Neural cell (in vitro differentiated cells): ENCODE measurements at places on chromosomes 5 and 9. TPM values are rescaled to one million over a fixed set of nuclear protein-coding genes. Genes with fewer than 3 reads are reported as not detected.

The FOXD4L4 gene
- 0.10 TPM in 1 of 2 replicates, not detected in the other for polyA plus RNA-seq

The SLC25A2 gene
- polyA plus RNA-seq = not detected in 2 replicates

The TGFBR1 gene
- polyA plus RNA-seq = 70.6 and 78.0 TPM in 2 replicates

The TRIM36 gene
- 105 and 122 TPM in 2 replicates for polyA plus RNA-seq

The FOXD4L6 gene
- polyA plus RNA-seq = 0.40 and 2.3 TPM in 2 replicates

The MYOT gene
- polyA plus RNA-seq = not detected in 2 replicates

The MAMDC4 gene
- 13.1 and 23.6 TPM in 2 replicates for polyA plus RNA-seq

The ZNF883 gene
- 6.5 and 7.2 TPM in 2 replicates for polyA plus RNA-seq

The PCDHA1 gene
- polyA plus RNA-seq = 0.28 TPM in 1 of 2 replicates, not detected in the other

The RASEF gene
- polyA plus RNA-seq = 0.12 and 0.18 TPM in 2 replicates

The SPATA31D4 gene
- polyA plus RNA-seq = not detected in 2 replicates

The LURAP1L gene
- polyA plus RNA-seq = 0.59 TPM in 1 of 2 replicates, not detected in the other

The RNF130 gene
- polyA plus RNA-seq = 48.7 and 62.8 TPM in 2 replicates

The ST6GALNAC6 gene
- polyA plus RNA-seq = 44.2 and 59.3 TPM in 2 replicates

The MED22 gene
- 57.5 and 62.5 TPM in 2 replicates for polyA plus RNA-seq

The RNF44 gene
- 22.2 and 27.0 TPM in 2 replicates for polyA plus RNA-seq

The TAF1L gene
- not detected in 2 replicates for polyA plus RNA-seq

The UAP1L1 gene
- 0.21 and 0.36 TPM in 2 replicates for polyA plus RNA-seq

The DDX4 gene
- 0.43 and 0.54 TPM in 2 replicates for polyA plus RNA-seq

The ANXA2R gene
- polyA plus RNA-seq = not detected in 2 replicates

The PRRC2B gene
- polyA plus RNA-seq = 89.5 and 108 TPM in 2 replicates

The FLT4 gene
- polyA plus RNA-seq = 0.04 and 4.1 TPM in 2 replicates
